ENCODE measurements at places on chromosomes 7 and 10.

GRCh38 chr10:101997803-101998202, 58.2 kb downstream of the ARMH3 start:
- DNase-seq, result no peak

DNA sequence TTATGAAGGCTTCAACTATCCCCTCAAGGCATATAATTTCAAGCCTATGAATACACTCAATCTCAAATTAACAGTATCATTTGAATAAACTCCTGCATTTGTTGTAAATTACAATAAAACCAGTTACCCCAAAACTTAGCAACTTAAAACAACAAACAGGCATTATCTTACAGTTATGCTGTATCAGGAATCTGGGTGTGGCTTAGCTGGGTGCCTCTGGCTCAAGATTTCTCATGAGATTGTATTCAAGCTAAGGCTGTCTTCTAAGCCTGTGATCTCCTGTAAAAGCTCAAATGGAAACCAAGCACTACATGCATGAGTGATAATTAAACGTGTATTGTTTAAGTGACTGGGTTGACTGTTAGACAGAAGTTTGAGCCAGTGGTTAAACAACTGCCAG, 341.0 kb upstream of the PHF14 start:
- DNase-seq, result no peak

- DNase-seq, result no peak
Measured at GRCh38 chr7:117012284-117012683, 59.0 kb downstream of the ST7 start.

DNA sequence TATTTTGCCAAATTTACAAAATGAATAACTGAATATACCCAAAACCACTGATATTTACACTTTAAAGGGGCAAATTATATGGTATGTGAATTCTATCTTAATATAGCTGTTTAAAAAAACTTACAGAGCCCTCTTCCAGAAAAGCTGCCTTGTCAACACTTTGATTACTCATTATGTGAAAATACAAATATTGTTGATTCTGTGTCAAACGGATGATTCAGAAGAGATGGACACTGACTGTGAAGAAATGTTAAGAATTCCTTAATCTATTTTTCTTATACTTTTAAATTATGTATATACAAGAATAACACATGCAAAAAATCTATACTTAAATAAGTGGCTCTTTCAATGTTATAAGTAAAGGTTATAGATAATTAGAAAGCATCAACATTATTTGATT, 41.5 kb downstream of the SMURF1 start:
- no peak for DNase-seq

- no peak for DNase-seq
Measured at GRCh38 chr10:36711361-36711760, 414.0 kb upstream of the ANKRD30A start.

- DNase-seq, result no peak
Measured at GRCh38 chr10:24177636-24178035, 31.3 kb upstream of the KIAA1217 start.

- DNase-seq, result no peak
Measured at GRCh38 chr7:146117576-146117975, 975 bp downstream of the CNTNAP2 start.

DNA sequence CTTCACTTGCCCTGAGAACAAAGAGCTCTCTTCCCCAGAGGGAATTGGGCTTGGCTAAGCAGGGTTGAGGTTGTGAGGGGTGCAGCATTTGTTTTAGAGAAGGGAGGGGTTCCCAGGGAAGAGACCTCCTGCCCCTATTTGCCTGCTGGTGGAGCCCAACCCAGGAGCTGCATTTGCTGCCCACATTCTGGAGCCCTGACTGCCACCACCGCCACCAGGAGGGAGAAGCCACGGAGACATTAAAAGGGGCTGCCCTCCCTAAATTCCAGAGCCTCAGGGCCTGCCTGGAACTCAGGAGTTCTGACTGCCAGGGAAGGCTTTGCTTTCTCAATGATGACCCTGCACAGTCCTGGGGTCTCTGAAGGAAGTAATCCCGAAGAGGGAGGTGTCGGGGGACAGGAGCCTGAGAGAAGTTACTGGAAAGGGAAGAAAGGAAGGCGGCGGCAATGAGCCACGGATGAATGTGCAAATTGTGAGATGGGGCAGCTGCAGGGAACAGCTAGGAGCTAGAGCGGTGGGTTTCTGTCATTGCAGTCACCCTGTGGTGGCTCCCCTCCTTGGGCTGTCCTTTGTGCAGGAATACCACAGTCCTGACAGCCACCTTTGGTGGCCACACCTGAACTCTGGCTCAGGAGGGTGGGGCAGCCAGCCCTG, 51.3 kb downstream of the NEURL1 start:
- DNase-seq, result no peak

GRCh38 chr10:114379631-114380041, 24.7 kb downstream of the AFAP1L2 start:
- no peak for DNase-seq

DNA sequence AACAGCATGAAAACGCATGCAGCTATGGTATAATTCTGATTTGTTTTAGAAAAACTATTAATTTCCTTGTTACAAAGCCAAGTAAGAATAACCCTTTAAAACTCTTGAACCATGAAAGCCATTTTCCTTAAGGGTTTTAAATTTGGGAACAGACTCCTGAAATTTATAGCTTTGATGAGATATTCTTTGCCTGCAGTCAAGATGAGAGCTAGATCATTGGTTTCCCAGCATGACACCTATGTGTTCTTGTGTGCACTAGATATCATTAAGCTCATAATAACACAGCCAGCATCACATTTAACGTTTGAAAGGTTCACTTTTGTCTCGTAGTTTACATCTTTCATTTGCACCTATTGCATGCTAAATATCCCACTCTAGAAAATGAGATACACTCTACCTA, 202.2 kb downstream of the PHF14 start:
- DNase-seq, result no peak

- DNase-seq, result no peak
Measured at GRCh38 chr7:127967281-127967680, 64.0 kb downstream of the LRRC4 start.

- DNase-seq, result no peak
Measured at GRCh38 chr7:81501220-81501619, 268.6 kb downstream of the HGF start.

DNA sequence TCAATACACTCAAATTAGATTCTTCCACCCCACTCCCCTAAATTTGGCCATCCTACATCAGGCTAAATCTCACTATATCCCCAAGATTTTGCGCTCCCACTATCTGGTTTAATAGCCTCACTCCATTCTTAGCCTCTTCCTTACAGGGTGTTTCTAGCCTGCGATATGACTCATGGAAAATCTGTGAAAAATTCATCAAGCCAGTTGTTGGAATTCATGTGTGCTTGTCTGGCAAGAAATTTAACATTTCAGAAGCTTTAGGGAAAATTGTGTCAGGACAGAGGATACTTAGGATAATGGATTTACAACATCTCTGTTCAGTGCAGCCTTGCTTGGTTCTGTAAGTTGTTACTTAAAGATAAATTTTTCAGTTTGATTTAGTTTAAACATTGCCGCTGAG, 1249.9 kb upstream of the AUTS2 start:
- DNase-seq, result no peak

DNA sequence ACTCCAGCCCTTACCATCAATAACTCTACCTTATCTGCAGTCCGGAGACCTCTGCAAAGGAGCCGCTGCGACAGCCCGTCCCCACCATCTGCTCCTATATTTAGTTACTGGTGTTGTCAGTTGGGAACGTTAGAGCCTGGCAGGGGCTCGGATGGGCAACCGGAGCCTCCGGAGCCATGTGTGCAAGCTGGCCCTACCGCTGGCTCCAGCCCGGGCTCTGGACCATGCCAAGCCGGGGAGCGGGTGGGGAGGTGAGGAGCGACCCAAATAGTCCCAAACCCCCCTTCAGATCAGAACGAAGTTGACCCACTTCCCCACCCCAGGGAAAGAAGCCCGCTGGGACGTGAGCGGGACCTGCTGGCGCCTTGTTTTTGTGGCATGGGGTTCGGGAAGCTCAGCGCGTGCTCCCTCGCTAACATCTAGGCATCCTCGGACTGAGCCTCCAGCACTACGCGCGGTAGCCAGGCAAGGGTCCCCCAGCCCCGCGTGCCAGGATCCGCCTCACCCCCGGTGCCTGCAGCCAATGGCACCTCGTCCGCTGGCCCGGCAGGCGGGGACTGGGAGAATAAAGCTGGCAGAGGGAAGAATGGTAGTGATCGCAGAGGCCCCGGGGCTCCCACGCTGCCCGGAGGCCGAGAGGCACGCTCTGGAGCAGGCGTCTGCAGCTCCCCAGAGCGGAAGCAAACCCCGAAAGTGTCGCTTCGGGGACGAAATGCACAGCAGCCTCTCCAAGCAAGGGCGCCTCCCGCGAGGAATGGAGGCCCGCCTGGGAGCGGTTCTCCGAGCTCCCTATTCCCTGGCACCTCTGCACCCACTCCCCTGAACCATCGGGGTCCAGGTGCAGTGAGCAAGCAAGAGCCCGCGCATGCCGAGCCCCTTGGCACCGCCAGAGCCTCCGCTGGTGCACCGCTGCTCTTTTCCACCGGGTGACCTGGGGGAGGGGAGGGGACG, 679 bp downstream of the LRRC20 start:
- peak; percentile 53 for DNase-seq

GRCh38 chr7:24951441-24951980, 28.5 kb downstream of the OSBPL3 start:
- no peak for DNase-seq

DNA sequence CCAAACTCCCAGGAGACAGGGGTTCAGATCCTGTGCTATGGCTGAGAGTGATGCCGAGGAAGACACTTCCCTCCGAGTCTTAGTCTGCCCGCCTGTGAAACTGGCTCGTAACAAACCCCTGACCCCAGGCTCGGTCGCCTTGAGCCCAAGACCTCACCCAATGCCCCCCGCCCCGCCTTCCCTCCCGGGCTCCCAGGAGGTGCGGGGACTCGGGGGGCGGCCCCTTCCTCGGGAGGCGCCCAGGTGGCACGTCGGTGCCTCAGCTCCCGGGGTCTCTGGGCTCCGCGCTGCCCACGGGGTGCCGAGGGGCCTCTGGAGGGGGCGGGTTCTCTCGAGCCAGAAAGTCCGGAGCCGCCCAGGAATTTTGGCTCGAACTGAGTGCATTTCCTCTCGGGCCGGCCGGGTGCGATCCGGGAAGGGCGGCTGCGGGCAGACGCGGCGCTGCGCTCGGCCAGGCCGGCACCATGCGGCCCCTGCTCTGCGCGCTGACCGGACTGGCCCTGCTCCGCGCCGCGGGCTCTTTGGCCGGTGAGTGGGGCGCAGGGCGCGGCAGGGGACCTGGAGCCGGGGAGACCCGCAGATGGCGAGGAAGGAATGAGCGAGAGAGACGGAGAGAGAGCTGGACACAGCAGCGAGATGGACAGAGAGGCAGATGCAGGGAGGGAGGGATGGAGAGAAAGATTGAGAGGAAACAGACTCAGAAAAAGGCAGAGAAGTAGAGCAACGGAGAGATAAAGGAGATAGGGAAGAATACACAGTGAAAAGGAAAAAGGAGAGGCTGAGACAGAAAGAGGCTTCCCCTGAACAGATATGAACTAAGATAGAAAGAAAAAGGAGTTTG, at the start of gene PLAC9:
PLAC9 (plus strand) TSS at position 432 of the 841 bp plus-strand sequence; CDS start at position 465, 33 bp downstream.
- DNase-seq, result no peak

GRCh38 chr10:59505926-59506325, 143.6 kb upstream of the FAM13C start:
- DNase-seq, result no peak

- DNase-seq, result no peak
Measured at GRCh38 chr7:28623105-28623730, 210.9 kb downstream of the CREB5 start.

- DNase-seq, result no peak
Measured at GRCh38 chr7:30887464-30887872, 24.2 kb upstream of the AQP1 start.

GRCh38 chr7:39510864-39511354, 55.3 kb upstream of the YAE1 start:
- DNase-seq, result no peak

- DNase-seq, result no peak
Measured at GRCh38 chr10:104581884-104582601, 59.0 kb upstream of the SORCS3 start.

DNA sequence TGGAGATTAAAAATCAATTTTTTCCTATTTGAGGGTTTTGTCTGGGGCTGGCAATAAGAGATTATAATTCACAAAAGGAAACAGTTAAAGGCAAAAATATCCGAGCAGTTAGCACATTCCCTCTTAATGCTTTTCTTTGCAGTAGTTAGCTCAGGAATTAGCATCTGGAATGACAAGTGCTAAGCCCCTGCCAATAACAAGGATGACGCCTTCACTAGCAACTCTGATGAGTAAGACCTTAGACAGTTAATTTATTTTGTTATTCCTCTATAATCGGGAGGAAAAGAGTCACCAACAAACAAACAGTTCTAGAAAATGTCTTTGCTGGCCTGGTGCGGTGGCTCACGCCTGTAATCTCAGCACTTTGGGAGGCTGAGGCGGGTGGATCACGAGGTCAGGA, 151.3 kb downstream of the TRIL start:
- no peak for DNase-seq

DNA sequence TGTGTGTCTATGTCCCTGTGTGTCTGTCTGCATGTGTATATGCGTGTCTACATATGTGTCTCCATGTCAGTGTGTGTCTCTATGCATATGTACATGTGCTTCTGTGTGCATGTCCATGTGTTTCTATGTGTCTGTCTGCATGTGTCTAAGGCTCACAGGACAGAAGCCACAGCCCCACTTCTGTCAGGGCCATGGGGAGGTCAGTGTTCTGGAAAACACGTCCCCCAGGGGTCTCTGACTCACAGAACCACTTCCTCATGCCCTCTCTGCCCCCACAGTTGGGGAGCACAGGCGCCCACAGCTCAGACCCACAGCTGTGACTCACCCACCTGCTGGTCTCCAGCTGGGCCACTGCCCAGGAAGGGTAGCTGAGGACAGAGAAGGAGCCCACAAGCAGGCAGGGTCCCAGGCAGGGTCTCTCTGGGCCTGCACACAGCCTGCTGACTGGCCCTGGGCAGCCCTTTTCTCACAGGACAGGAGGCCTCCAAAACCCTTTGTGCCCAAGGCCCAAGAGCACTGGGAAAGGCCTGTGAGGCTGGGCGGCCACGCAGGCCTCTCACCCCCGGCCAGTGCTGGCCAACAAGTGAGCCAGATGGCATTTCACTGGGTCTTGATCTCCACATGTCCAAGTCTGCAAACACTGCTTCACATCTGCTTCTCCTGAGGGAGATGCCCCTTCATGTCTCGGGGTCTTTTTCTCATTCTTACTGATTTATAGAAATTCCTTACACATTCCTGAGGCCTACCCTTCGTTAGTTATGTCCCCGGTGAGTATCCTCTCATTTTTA, 102.9 kb upstream of the FAM20C start:
- DNase-seq, result no peak

- DNase-seq, result peak; percentile 19
Measured at GRCh38 chr7:74013539-74014272, 14.3 kb upstream of the ELN start.
